T-helper 2 cell (primary cell): ENCODE measurements at places on chromosomes 5 and 9.

GRCh38 chr5:53411388-53411787 is 69.0 kb upstream of the FST start:
- DNase-seq: no peak

DNA sequence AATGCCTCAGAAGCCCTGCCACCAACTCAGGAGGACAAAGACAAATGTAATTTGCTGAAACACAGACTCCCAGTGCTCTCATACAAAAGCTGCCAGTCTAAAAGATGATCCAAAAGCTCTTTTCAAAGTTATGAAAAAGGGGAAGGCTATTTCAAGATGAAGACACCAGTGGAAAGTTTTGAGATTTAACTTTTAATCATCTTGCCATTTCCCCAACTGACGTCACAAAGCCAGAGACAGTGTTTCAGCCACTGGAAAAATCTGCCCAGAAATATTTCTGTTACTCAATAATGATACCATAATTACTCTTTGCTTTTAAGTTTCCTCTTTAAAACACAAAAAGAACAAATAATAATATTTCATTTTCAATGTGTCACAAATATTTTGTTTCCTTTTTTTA is 20.9 kb downstream of the ENG start:
- no peak for DNase-seq

GRCh38 chr9:38380872-38381534 is 11.5 kb upstream of the ALDH1B1 start:
- DNase-seq: no peak

- DNase-seq: no peak
Observed at GRCh38 chr5:129445379-129445778, 14.7 kb upstream of the ADAMTS19 start.

- DNase-seq: peak; percentile 14
Observed at GRCh38 chr9:133709015-133709611, 29.0 kb downstream of the SARDH start.

- no peak for DNase-seq
Observed at GRCh38 chr9:82480921-82481320, 492.3 kb downstream of the SPATA31D1 start.

- DNase-seq: no peak
Observed at GRCh38 chr5:73351593-73351992, 97.0 kb downstream of the FOXD1 start.

DNA sequence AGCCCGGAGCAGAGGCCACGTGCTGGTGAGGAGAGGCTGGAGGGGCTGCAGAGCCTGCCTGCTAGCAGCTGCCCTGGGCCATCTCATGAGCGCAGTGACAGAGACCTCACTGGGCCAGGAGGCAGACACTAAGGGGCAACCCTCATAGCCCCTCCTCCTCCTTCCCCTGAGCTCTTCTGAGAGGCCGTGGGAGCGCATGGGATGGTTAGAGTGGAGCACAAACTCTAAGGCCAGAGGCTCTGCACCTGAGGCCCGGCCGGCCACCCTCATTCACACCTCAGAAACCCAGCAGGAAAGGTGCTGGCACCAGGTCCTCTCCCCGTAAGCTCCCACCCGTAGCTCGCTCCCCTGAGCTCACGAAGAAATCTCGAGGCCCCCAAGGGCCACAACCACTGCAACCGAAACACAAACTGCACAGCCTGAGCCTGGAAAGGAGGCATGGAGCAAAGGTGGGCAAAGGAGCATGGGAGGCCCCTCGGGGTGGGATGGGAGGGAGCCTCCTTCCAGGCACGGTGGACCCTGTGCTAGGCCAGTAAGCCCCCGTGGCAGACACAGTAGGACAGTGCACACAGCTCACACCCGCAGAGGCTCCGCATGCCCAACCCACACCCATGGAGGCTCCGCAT is 17.7 kb downstream of the CAMSAP1 start:
- DNase-seq: no peak

DNA sequence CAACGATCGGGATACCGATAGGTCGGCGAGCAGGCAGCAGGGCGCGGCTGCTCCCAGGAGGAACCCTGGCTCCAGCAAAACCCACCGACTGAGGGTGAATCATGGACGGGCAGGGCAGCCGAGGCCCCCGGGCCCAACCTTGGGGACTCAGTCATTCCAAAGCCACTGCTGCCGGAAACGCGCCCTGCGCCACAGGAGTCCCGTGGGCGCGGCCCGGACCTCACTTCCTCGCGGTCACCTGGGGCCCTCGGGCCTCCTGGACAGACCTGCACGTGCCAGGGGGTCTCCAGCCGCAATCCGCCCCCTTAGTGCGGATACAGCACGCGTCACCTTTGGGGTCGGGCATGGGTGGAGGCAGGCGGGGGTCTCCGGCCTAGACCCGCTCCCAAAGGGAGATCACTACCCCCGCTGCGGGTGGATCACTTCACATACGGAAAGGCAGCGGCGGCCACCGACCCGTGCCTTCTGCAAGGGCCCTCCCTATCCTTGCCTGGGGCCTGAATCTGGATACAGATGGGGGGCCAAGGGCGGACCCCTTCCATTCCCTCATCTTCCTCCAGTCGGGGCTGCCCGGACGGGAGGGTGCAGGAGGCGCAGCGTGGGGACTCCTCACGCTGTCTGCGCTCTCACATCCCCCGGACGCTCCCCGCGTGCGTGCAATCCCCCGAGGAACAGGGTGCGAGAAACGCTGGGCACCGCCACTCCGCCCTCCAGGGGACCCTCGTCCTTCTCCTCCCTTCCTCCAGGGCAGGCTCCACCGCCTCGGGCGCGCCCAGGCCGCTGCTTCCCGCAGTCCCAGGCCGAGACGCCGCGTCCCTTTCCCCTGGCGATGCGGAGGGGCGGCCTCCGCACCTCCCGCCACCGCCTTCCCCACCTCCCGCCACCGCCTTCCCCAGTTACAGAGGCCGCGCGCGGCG is 586 bp downstream of the TXN start:
- peak; percentile 65 for DNase-seq

GRCh38 chr5:16493261-16493660 is 27.7 kb upstream of the ZNF622 start:
- no peak for DNase-seq

DNA sequence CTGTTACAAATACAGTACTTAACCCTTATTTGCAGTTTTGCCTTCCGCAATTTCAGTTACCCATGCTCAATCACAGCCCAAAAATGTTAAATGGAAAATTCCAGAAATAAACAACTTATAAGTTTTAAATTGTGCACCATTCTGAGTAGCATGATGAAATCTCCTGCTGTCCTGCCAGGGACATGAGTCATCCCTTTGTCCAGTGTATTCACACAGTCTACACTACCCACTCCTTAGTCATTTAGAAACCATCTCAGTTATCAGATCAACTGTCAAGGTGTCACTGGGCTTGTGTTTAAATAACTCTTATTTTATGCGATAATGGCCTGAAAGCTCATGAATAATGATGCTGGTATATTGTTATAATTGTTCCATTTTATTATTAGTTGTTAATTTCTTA is 95.8 kb downstream of the PLCXD3 start:
- DNase-seq: no peak

- DNase-seq: peak; percentile 73
Observed at GRCh38 chr5:91384671-91385430, 1.7 kb upstream of the ARRDC3 start.

DNA sequence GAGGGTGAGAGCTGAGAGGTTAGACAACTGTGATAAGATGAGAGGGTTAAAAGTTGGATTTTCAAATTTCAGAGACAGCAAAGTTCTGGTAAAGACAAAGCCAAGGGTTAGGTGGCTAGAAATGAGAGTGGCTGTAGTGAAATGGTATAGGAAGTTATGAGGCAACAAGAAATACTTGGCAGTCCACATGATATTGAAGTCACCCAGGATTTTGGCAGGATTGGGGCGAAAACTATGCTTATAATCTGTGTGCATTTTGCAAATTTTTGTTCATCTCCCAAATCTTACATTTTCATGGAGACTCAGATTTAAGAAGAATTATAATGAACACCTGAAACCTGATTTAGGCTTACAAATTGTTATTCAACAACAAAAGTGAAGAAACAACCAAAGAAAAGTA is 35.6 kb downstream of the C9 start:
- no peak for DNase-seq

DNA sequence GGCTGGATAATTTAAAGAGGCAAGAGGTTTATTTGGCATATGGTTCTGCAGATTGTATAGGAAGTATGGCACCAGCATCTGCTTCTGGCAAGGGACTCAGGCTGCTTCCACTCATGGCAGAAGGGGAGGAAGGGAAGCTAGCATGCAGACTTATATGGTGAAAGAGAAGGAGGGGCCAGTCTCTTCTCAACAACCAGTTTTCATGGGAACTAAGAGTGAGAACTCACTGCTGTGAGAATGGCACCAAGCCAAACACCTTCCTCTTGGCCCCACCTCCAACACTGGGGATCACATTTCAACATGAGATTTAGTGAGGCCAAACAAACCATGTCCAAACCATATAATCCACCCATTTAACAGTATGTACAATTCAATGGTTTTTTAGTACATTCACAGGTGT is 113.3 kb upstream of the SHB start:
- no peak for DNase-seq

DNA sequence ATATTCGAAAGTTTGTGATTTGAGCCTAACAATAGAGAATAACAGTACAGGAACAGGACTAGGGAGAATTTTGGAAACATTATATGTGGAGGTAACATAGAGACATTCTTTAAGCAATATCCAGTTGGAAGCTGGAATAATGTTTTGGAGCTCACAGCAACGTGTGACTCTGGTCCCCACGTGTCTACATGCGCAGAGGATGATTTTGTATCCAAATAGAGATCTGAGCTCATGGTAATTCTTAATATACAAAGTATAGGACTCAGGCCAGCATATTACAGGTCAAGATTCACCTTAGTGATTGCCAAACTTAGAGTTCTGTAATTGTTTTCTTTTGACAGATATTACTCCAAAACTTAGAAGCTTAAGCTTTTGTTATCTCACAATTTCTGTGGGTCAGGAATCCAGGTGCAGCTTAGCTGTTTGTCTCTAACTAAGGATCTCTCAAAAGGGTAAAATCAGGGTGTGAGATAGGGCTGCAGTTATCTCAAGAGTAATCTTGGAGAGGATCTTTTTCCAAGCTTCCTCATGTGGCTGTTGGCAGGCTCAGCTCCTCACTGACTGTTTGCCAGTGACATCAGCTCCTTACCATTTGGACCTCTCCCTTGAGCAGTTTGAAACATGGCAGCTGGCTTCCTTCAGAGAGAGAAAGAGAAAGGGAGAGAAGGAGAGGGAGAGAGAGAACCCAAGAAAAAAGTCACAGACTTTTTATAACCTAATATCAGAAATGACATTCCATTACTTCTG is 272.0 kb upstream of the ZNF462 start:
- DNase-seq: no peak

GRCh38 chr5:86152988-86153560 is 464.7 kb upstream of the COX7C start:
- no peak for DNase-seq

- no peak for DNase-seq
Observed at GRCh38 chr5:132414634-132415378, 45.3 kb downstream of the SLC22A5 start.

- DNase-seq: no peak
Observed at GRCh38 chr5:124034963-124035362, 523.0 kb downstream of the CSNK1G3 start.

GRCh38 chr9:135334953-135335460 is 144.6 kb upstream of the PPP1R26 start:
- no peak for DNase-seq

- DNase-seq: no peak
Observed at GRCh38 chr5:65050826-65051498, 282.2 kb downstream of the CWC27 start.

- peak; percentile 32 for DNase-seq
Observed at GRCh38 chr9:25964239-25964638, 286.0 kb upstream of the TUSC1 start.

- DNase-seq: no peak
Observed at GRCh38 chr5:156444753-156445291, 117.9 kb downstream of the SGCD start.

GRCh38 chr5:93805616-93806379 is 64.4 kb upstream of the POU5F2 start:
- no peak for DNase-seq

- no peak for DNase-seq
Observed at GRCh38 chr9:34547960-34548611, 25.3 kb upstream of the ENHO start.

- no peak for DNase-seq
Observed at GRCh38 chr5:169970339-169970738, 10.0 kb downstream of the INSYN2B start.

GRCh38 chr5:14268738-14269137 is 125.6 kb downstream of the TRIO start:
- DNase-seq: no peak

DNA sequence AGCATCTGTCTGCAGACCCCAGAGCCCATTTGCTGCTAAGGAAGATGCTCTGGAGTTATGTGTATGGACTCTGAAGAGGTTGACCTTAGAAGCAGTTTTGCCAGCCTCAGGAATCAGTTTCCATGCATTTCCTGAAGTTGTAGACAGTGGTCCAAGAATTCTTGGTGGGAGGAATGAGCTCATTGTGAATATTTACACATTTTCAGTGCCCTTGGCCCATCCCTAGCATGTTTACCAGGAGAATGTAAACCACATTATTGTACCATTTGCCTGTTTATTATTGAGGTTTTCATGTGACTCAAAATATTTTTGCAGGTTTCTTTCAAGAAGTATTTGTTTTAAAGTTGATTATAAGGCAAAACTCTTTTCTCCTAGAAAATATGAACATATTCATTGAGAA is 93.8 kb downstream of the NXNL2 start:
- DNase-seq: no peak
